Epithelial cell of umbilical artery (primary cell): ENCODE measurements at places on chromosomes 1 and 21. TPM values are rescaled to one million over a fixed set of nuclear protein-coding genes. Genes with fewer than 3 reads are reported as not detected.

The CFHR2 gene
- not detected in 2 replicates for total RNA-seq

The CLDN8 gene
- not detected in 2 replicates for total RNA-seq

The FYB2 gene
- not detected in 2 replicates for total RNA-seq

The MTF1 gene
- total RNA-seq = 1.9 and 2.1 TPM in 2 replicates

The PDE4B gene
- 55.6 and 69.8 TPM in 2 replicates for total RNA-seq

The ST6GALNAC5 gene
- total RNA-seq = 0.97 and 1.5 TPM in 2 replicates

The DISC1 gene
- total RNA-seq = 7.8 and 13.1 TPM in 2 replicates

The NR1I3 gene
- not detected in 2 replicates for total RNA-seq

The IQGAP3 gene
- total RNA-seq = 16.6 and 17.2 TPM in 2 replicates

The SPAG17 gene
- total RNA-seq = not detected in 2 replicates

The ZNF593OS gene
- not detected in 2 replicates for total RNA-seq

The CLDN14 gene
- total RNA-seq = 4.2 and 6.2 TPM in 2 replicates

The OR10J1 gene
- not detected in 2 replicates for total RNA-seq

The TRIM45 gene
- total RNA-seq = 1.4 and 3.2 TPM in 2 replicates

The DIO1 gene
- total RNA-seq = not detected in 2 replicates

The E2F2 gene
- total RNA-seq = 0.97 and 2.0 TPM in 2 replicates

The LCE1F gene
- total RNA-seq = not detected in 2 replicates

The SYPL2 gene
- total RNA-seq = not detected in 2 replicates

The CAPN9 gene
- not detected in 2 replicates for total RNA-seq

The LRRC42 gene
- 23.1 and 27.5 TPM in 2 replicates for total RNA-seq

The RBM11 gene
- 0.91 TPM in 1 of 2 replicates, not detected in the other for total RNA-seq

The ZMYND12 gene
- 0.32 and 0.61 TPM in 2 replicates for total RNA-seq

The PAQR6 gene
- total RNA-seq = under 0.01 and 0.15 TPM in 2 replicates

The TRAF5 gene
- 6.2 and 14.1 TPM in 2 replicates for total RNA-seq

The TNFAIP8L2 gene
- not detected in 2 replicates for total RNA-seq
